NCI-H1436 treated with DMSO at 0.1 percent for 48 hours (cell line): ENCODE measurements at places on chromosomes 4 and X.

DNA sequence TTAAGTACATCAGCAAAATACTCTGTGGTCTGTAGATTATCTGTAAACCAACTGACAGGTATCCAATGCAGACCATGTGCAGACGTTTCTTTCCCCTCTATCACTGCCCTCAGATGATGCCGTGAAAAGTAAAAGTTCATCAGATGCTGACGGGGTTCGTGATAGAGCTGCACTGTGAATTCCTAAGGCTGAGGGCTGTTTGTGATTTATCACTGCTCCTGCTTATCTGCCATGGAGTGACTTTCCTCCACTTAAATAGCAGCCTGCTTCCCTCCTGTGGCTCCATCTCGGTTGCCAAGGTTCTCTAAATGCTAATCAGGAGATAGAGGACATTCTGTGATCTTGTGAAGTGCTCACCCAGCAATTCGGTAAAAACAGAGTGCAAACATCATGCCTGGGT, 89.3 kb upstream of the SRD5A3 start:
- DNase-seq, result no peak

- no peak for DNase-seq
Measured at GRCh38 chr4:162865102-162865501, 301.6 kb downstream of the NAF1 start.

- no peak for DNase-seq
Measured at GRCh38 chr4:10949039-10949733, 264.6 kb upstream of the CLNK start.

- no peak for DNase-seq
Measured at GRCh38 chr4:7658341-7659204, 223.8 kb upstream of the PSAPL1 start.

GRCh38 chr4:8516996-8517550, 63.1 kb upstream of the GPR78 start:
- no peak for DNase-seq
